Stimulated activated CD4-positive, alpha-beta T cell treated with anti-CD3 and anti-CD28 coated beads, Interleukin-1b, Interleukin-23, amount 100 ng/mL, for 1 hour (primary cell): ENCODE measurements at places on chromosomes 6 and 20.
A peak's percentile ranks its signal among the peaks of the same experiment; 100 is the strongest.

- no peak for DNase-seq
These were observed 641 bp downstream of the ARFGEF2 start for GRCh38 chr20:48921883-48922820.

DNA sequence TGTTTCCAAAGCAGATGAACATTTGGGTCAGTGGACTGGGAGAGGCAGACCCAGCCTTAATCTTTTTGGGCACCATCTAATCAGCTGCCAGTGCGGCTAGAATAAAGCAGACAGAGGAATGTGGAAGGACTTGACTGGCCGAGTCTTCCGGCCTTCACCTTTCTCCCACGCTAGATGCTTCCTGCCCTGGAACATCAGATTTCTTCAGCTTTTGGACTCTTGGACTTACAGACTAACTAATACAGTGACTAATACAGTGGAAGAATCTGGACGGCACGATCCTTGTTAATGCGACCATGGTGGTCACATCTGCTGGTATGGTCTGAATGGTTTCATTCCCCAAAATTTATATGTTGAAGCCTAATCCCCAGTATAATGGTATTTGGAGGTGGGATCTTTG lies 122.6 kb upstream of the NXT1 start:
- DNase-seq, result no peak

DNA sequence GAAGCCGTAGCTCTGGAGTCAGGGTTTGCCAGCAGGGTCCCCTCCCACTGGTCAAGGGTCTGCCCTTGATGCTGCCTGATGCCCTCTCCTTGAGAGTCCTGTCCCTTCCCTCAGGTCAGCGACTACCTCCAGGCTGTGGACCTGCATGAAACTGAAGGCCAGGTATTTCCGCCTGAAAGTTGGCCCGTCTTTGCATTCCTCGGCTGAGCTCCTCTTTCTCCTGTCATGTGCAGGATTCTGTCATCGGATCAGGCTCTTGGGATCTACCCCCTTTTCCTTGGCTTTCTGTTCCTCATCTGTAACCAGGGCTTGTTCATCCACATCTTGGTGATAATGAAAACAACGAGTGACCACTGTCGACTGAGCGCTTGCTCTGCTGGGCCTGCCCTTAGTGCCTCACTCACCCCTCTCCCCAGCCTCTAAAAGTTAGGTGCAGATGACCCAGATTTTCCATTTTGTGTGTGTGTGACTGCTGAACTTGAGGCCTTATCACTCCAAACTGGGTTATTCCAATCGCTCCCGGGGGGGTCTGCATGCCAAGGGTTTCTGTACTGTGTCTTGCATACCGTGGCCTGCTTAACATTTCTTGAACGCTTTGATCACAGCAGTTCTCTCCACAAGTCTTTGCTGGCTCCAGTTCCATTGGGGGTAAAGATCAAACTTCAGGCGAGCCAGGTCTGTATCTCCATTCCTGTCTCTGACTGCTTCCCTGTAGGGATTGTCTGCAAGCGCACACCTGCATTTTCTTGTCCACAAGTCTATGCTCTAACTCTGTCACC lies 81.6 kb downstream of the DTD1 start:
- no peak for DNase-seq

DNA sequence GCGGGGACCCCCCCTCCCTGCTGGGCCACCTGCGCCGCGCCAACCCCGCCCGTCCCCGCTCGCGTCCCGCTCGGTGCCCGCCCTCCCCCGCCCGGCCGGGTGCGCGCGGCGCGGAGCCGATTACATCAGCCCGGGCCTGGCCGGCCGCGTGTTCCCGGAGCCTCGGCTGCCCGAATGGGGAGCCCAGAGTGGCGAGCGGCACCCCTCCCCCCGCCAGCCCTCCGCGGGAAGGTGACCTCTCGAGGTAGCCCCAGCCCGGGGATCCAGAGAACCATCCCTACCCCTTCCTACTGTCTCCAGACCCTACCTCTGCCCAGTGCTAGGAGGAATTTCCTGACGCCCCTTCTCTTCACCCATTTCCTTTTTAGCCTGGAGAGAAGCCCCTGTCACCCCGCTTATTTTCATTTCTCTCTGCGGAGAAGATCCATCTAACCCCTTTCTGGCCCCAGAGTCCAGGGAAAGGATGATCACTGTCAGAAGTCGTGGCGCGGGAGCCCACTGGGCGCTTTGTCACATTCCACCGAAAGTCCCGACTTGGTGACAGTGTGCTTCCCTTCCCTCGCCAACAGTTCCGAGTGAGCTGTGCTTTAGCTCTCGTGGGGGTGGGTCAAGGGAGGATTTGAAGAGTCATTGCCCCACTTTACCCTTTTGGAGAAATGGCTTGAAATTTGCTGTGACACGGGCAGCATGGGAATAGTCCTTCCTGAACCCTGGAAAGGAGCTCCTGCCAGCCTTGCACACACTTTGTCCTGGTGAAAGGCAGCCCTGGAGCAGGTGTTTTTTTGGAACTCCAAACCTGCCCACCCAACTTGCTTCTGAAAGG lies 2.1 kb downstream of the VEGFA start:
- DNase-seq, result peak; percentile 51

GRCh38 chr6:38452816-38453660 lies 186.7 kb downstream of the BTBD9 start:
- DNase-seq, result no peak

DNA sequence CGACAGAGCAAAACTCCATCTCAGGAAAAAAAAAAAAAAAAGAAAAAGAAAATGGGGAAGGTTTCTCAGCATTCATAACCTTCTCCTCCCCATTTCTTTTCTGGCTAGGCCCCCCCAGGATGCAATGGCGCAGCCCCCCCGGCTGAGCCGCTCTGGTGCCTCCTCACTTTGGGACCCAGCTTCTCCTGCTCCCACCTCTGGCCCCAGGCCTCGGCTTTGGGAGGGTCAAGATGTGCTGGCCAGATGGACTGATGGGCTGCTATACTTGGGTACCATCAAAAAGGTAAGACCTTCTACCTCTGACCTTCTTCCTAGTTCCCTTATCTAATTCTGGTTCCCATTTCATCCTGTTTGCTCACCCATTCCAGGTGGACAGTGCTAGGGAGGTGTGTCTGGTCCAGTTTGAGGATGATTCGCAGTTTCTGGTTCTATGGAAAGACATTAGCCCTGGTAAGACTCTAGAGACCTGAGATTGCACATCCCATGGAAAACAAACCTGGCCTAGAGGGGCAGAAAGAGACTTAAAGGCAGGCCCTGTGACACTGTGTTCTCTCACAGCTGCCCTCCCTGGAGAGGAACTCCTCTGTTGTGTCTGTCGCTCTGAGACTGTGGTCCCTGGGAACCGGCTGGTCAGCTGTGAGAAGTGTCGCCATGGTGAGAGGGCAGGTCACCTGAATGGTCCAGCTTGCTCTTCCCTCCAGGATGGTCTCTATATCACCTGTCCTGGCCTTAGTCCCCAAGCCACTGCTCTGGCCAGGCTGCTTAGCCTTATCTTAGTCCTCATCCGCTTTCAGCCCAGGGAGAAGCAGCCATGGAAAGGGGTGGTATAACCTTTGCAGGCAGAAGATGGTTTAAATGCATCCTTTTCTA lies 1.6 kb downstream of the PHF1 start:
- DNase-seq, result no peak

DNA sequence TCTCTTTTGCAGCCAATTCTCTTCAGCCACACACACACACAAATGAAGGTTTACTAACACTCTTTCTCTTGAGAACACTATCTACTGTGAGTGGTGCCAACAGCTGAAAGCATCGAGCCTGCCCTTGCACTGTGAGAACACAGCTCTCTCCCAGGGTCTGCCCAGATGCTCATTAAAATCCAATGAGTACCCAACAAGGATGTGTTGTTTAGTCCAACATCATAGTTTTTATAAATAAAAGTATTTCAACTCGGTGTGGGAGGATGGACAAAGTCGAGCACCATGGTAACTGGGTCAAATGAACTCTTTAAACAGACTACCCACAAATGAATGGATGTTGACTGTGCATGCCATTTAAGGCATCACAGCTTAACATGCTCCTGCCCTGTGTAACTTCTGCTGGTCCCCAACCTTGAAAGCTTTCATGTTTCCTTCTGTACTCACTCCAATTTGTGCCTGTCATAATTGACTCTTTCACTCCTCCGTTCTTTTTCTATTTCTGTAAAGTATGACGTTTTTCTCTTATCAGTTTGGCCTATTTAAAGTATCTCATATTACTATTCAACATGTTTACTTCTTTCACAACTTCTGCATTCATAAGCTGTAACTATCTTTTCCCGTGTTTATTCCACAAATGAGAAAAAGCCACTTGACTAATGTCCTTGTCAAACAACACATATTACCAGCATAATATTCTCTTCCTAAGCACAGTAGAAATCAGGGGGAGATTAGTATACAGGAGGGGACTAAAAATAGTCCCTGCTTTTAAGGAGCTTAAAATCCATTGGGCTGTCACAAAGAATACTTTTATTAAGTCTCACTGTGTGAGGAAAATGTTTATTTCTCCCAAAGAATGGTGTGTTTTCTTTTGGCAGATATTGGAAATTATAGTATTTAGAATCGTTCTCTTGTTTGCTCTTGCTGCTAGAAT lies 215.4 kb downstream of the RFPL4B start:
- DNase-seq, result no peak

- DNase-seq, result no peak
These were observed 30.4 kb downstream of the BFSP1 start for GRCh38 chr20:17500826-17501225.

- DNase-seq, result no peak
These were observed 265.6 kb upstream of the BTBD3 start for GRCh38 chr20:11652128-11652527.

- DNase-seq, result no peak
These were observed 327.3 kb upstream of the RUNX2 start for GRCh38 chr6:45000833-45001232.

- DNase-seq, result no peak
These were observed 275.6 kb downstream of the TFAP2B start for GRCh38 chr6:51094271-51094670.

DNA sequence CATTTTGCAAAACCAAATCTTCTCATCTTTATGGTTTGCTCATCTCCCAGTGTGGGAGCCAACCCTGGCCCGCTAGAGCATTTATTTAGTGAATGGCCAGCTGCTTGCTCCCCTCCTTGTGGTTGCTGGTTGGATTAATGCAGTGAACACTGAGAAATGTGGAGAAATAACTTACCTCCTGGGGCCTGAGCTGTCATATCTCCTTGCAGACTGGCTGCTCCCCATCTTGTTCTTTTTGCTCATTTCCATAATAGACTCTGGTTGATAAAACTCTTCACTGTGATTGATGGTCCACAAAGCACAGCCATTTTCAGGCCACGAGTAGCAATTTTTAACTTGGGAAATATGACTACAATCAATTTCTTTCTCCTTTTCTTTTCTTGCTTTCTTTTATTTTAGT lies 1078.5 kb upstream of the FLRT3 start:
- no peak for DNase-seq

GRCh38 chr20:1964061-1964460 lies 29.8 kb downstream of the PDYN start:
- DNase-seq, result no peak

DNA sequence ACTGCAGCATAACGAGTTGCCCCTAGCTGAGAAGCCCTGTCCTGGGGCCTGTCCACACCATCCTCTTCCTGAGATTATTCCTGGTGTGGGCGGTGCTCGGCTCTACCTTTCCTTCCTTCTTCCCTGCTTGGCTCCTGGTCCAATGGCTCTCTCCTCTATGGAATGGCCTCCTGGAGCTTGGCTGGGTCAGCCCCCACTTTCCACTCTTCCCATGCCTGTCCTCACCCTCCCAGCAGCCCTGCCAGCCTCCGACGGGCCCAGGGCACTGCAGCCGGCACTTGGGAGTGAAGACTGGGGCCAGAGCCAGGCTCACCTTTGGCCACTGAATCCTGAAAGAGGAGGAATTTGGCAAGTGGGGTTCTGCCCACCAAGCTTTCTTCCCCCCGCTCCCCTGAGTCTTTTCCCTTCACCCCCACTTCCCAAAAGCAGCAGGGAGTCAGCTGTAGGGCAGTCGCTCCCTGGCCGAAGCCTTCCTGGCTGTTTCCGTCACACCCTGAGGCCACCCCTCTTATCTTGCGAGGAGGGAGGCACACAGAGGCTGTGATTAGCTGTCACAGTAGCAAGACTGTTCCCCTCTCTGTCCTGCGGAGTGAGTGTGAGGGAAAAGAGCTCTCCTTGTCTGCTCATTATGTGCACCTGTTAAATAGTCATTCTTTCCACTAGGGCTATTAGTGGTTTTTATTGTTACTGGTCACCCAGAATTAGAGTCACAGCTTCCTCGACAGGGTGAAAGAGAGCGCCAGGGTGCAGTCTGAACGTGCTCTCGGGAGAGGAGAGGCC lies 6.3 kb upstream of the CDSN start:
- DNase-seq, result no peak

DNA sequence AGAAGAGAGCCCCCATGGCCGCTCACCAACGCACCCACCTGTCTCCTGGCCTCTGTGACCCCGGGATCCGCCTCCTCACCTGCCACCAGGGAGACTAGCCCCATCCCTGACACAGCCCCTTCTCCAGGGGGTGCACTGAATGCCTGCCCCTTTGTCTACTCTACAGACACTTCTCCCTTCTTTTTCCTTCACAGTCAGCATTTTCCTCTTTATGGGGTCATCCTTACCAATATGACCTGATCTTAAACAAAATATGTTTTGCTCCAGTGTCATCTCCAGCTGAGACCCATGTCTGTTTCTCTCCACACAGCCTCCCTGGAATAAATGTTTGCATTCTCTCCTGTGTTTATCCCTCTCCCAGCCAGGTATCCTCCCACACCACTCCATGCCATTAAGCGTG lies 14.6 kb upstream of the CCR6 start:
- DNase-seq, result no peak

DNA sequence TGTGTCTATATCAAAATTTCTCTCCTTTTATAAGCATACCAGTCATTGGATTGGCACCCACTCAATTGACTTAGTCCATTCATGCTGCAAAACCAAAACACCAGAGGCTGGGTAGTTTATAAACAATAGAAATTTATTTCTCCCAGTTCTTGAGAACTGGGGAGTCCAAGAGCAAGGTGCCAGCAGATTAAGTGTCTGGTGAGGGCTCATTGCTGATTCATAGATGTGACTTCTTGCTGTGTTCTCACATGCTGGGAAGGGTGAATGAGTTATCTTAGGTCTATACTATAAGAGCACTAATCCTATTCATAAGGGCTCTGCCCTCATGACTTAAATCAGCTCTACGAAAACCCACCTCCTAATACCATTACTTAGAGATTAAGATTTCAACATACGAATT lies 501.4 kb downstream of the EPM2A start:
- DNase-seq, result no peak

DNA sequence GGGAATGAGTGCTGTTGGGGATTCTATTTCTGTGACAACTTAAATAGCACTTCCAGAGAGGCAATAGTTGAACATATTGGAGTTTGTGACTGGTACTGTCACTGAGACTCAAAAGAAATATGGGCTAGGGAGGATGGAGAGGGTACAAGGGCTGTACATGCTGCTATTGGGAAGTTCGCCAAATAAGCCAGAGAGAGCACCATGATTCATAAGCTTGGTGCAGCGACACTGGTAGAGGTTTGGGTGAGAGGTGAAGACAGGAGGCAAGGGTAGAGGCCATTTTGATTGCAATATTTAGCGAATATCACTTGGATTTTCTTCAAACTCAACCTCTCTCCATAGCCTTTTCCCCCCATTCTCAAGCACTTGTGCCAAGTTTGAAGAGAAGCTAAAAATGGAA lies 214.3 kb downstream of the OGFRL1 start:
- no peak for DNase-seq

GRCh38 chr20:1775117-1775516 lies 117.5 kb upstream of the SIRPG start:
- DNase-seq, result no peak
